ENCODE measurements at places on chromosomes 7 and 10.
A peak's percentile ranks its signal among the peaks of the same experiment; 100 is the strongest.

- DNase-seq, result no peak
Measured at GRCh38 chr7:29780346-29780745, 26.0 kb upstream of the WIPF3 start.

DNA sequence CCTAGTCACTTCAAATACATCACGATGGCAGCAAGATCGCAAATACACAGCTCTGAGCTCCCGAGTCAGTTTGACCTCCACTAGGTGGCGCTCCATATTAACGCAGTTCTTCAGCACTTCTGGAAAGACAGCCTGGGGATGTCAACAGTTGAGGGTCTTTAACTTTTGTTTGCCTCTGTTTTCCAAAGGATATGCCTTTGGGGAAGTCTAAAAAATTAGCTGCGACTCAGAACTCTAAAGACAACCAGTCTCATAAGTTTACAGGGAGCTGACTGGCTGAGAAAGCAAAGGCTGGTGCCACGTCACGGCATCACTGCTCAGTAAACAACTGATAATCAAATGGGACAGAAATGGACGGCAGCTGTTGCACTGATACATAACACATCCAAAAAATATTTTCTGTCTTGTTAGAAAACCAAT lies 458.8 kb downstream of the SORCS1 start:
- peak; percentile 80 for DNase-seq

GRCh38 chr7:89183712-89184111 lies 388.2 kb upstream of the TEX47 start:
- DNase-seq, result no peak

- no peak for DNase-seq
Measured at GRCh38 chr7:44508328-44509030, 18.0 kb upstream of the NUDCD3 start.

DNA sequence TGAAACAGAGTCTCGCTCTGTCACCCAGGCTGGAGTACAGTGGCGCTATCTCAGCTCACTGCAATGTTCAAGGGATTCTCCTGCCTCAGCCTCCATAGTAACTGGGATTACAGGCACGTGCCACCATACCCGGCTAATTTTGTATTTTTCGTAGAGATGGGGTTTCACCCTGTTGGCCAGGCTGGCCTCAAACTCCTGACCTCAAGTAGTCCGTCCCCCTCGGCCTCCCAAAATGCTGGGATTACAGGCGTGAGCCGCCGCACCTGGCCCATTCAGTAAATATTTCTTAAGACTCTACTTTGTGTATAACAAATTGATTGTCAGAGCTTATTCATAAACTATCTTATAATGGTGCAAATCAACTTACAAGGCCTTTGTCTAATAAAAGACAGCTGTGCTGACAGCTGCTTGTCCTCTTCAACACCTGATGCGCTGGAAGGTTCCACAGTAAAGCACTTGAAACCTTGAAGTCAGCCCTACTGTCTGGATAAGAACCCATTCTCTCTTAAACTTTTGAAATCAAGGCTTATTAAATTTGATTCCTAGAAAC lies 14.7 kb downstream of the ECHDC3 start:
- DNase-seq, result no peak

DNA sequence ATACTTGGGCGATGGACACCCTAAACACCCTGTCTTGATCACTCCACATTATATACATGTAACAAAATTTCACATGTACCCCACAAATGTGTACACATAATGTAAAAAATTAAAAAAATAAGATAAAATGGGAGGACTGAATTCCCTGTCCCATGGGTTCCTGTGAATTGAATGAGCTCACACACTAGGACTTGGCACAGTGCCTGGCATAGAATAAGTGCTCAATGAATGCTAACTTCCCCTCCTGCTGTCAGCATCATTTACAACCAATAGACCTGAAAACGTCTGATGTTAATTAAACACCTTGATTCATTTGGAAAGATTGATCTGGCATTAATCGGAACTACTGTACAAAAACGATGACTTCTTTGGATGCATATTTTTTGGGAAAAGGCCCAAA lies 117.3 kb upstream of the ZNF438 start:
- DNase-seq, result no peak

- no peak for DNase-seq
Measured at GRCh38 chr7:142874837-142875236, 10.7 kb downstream of the TRPV6 start.

DNA sequence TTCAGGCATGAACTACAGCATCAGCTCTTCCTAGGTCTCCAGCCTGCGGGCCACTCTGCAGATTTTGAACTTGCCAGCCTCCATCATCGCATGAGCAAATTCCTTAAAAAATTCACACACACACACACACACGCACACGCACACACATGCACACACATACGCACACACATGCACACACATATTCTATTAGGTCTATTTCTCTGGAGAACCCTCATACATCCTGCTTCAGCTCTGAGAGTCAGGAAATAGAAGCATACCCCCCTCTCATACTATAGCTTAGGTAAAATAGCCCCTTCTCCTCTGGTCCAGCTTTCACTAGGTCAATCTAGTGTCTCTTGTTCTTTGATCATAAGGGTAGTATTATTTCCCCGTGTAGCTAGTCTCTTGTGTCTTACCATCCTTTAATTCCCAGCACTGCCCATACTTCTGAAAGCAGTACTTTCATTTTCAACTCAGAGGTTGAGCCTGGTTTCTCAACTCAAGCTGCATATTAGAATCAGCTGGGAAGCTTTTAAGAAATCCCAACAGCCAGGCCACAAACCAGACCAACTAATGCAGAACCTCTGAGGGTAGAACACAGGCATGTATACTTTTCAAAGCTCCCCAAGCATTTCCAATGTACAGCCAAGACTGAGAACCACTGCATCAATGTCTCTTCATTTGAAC lies 30.9 kb upstream of the ITGB8 start:
- DNase-seq, result peak; percentile 29

GRCh38 chr10:125709553-125710474 lies 9.7 kb upstream of the EDRF1 start:
- no peak for DNase-seq

DNA sequence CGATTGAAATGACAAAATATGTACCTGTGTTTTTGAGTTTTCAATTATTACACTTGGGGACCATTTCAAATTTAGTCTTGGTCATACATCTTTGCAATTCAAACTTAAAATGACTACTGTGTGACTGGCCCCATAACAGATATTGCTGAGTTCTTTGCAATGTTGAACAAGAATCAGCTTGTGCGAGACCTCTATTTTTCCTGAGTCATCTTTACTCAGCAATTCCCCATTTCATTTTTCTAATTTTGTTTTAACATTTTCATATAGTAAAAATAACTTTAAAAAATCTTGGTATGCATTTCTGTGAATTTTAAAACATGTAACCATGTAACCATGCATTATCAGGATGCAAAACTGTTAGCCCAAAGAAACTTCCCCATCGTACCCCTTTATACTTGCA lies 678.1 kb downstream of the ANKRD7 start:
- no peak for DNase-seq

- DNase-seq, result no peak
Measured at GRCh38 chr10:74924251-74924963, 98.0 kb downstream of the KAT6B start.

GRCh38 chr10:133405272-133405671 lies 11.3 kb downstream of the MTG1 start:
- DNase-seq, result no peak

- DNase-seq, result no peak
Measured at GRCh38 chr10:119778776-119779445, 53.1 kb downstream of the INPP5F start.

DNA sequence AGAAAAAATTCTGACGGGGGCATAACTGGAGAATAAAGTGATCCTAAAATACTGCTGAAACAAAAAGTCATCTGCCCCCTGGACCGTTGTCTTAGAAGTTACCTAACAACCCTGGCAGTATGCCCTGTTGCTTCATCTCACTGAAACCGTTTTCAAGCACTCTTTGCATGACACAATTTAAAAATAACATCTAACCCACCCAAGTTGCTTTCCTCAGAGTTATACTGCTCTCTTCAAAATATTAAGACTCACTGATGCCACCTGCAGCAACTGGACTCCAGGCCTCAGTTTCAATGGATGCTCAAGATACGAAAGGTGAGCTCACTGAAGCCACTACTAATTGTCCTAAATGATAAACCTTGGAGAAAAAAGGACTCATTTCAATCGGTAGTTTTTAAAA lies 57.4 kb downstream of the CDK6 start:
- DNase-seq, result peak; percentile 83

DNA sequence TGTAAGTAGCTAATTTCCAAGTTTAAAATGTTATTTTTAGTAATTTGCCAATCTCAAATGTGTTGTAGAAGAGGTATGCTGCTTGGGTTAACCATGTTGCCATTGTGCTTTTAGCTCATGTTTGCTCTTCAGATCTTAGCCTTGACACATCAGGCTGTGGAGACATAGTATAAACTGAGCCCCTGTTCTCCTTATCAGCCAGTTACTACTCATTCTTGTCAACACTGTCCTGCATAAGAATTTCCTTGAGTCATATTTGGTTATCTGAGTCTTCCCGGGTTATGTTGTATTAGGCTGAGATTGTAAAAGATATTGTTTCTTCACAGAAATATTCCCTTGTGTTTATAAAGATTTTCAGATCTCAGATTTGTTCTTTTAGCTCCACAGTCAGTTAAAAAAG lies 4.1 kb downstream of the SSBP1 start:
- no peak for DNase-seq

- no peak for DNase-seq
Measured at GRCh38 chr7:70655694-70656093, 476.2 kb upstream of the GALNT17 start.

DNA sequence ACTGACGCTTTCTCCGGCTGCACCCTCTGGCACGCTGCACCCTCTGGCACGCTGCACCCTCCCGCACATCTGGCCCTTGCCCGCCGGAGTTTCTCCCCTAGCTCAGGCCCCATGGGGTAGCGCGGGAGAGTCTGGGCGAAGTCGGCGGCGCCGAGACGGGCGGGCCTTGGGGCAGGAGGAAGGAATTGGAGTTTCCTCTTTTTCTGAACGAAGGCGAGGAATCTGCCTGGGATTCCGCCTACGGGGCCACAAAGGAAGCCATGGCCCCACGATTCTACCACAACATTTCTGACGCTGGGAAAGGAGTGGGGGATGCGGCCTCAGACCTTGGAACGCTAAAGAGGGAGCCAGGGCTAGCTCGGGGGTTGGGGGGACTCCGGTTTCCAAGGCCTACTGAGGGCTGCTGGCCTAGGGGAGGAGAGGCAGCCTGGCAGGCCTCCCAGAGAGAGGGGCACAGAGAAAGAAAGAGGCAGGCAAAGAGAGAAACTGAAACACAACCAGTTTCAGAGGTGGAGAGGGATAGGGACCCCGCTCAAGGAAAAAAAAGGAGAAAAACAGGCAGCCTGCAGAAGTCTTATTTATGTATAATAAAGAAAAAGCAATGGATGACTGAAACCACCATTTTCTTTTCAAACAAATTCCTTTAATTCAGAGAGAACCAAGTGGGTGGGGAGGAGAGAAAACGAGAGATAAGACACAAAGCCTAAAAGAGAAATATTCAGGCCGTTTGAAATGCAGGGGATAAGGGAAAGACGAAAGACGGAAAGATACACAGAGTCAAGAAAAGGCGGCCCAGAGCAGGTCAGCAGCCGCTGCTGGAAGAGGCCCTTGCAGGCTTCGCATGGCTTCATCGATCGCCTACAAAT lies 4.3 kb downstream of the TLX1 start:
- no peak for DNase-seq
